GM23338 (cell line): ENCODE measurements at places on chromosomes 7 and 10. TPM values are rescaled to one million over a fixed set of nuclear protein-coding genes. Genes with fewer than 3 reads are reported as not detected.

GRCh38 chr7:9391221-9391620 lies 957.8 kb downstream of the NXPH1 start:
- H3K36me3 ChIP-seq = no peaks in the 10 kb centered on the region
- no peak for DNase-seq
- H3K27ac ChIP-seq = no peak overlapping the region
- no peaks in the 10 kb centered on the region for H3K27me3 ChIP-seq
- H3K4me1 ChIP-seq = no peaks in the 10 kb centered on the region

Gene PRSS37
- total RNA-seq = not detected in 2 replicates

Gene TRRAP
- total RNA-seq = 49.8 and 58.7 TPM in 2 replicates

Gene A1CF
- not detected in 2 replicates for total RNA-seq
